ENCODE measurements at places on chromosomes 1 and 21.

DNA sequence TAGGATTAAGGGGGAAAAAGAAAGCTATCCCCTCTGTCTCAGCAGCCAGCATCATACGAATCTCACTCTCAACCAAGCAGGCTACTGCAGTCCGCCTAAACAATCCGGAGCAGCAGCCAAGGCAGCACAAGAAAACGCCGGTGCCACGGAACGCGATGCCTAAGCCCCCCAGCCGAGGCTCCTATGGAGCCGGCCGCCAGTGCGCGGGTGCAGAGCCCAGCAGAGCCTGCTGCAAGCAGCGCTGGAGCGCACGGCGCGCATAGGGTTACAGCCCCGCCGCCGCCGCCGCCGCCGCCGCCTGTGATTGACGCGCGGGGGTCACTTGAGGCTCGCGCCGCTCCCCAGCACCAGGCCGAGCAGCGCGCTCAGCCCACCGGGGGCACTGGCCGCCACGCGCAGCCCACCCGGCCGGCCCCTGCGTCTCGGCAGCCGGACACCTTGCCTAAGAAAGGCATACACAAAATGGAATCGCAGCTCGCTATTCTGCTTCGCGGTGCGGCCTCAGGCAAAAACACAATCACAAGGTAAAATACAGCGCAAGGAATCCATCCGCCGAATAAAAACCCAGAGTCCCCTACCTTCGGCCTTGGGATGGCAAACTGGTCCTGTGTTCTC, 780 bp downstream of the HIVEP3 start:
- peak; percentile 53 for DNase-seq

GRCh38 chr1:201859424-201859823, 29.3 kb upstream of the SHISA4 start:
- DNase-seq, result no peak

GRCh38 chr1:175318633-175319032, 126.1 kb upstream of the KIAA0040 start:
- no peak for DNase-seq

- DNase-seq, result no peak
Observed at GRCh38 chr1:20948101-20948500, 161.0 kb upstream of the HP1BP3 start.

DNA sequence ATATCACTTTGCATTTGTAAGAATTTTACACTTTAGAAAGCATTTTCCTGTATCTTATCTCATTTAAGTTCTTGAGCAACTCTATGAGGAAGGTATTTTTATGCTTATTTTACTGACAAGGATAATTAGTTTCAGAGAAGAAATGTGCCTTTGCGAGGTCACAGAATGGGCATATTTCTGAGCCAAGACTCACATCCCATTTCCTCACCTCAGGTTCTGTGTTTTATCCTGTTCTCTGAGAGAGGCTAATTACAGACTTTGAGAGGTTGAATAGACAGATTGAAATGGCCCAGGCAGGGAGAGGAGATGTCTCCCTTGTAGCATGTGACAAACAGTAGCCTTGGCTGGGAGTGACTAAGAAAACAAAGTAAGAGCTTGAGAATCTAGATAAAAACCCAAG, 39.1 kb upstream of the ZC3H11B start:
- DNase-seq, result no peak

DNA sequence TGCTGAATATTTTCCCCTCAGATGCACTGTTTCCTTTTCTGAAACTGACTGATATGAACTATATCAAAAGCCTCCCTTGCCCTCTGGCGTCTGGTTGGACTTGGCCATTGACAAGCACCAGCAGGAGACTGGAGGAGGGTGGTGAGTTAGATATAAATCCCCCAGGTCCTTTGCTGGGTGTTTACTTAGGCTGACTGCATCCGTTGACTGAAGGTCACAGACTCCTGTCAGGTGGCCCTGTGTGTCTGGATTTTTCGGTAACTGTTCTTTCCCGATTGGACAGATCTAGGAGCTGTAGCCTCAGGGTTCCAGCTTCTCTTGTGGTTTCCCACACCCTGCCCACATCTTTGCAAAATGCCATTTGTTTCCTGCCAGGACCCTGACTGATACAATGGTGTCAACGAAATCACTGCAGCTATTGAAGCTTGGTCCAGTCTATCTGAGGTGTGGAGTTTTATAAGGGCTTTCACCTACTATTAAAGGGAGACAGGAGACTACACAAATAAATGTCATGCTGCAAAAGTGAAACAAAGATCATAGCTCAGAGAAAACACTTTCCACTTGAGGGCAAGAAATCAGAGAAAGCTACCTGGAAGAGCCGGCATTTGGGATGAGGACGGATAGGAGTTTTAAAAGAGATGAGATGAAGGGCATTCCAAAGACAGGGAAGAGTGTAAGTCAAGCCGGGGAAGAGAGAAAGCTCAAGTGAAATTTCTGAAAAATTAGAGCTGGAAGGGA, 1.5 kb upstream of the MAGI3 start:
- DNase-seq, result peak; percentile 2

DNA sequence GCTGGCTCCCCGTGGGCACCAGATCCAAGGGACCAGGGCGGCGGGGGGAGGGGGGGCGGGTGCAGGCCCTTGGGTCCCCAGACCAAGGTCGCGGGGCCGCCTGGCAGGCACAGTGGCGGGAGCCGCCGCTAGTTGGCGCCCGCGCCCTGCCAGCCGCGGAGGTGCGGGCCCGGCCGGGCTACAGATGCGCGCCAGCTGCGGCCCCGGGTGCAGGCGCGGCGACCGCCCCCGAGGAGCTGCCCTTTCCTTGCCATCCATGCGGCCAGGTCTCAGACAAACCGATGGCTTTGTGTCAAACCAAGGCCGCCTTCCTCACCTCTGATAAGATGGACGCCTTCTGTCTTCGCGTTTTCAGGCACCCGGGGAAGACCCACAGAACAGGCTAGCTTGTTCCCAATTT, 2.2 kb upstream of the RUNX3 start:
- DNase-seq, result peak; percentile 67

GRCh38 chr21:40335704-40336103, 468.5 kb downstream of the PCP4 start:
- no peak for DNase-seq

DNA sequence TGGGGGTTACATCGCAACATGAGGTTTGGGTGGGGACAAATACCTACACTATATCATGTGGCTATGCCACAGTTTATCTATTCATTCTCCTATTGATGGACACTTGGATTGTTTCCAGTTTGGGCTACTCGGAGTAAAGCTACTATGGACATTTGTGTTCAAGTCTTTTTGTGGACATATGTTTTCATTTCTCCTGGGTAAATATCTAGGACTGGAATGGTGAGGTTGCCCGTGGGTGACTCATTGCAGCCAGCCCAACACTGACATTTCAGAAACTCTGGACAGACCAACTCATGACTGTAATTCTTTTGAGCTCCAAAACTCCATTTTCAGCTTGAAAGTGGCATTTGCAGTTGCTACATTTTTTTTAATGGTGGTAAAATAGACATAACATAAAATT, 82.7 kb downstream of the KAZN start:
- no peak for DNase-seq

DNA sequence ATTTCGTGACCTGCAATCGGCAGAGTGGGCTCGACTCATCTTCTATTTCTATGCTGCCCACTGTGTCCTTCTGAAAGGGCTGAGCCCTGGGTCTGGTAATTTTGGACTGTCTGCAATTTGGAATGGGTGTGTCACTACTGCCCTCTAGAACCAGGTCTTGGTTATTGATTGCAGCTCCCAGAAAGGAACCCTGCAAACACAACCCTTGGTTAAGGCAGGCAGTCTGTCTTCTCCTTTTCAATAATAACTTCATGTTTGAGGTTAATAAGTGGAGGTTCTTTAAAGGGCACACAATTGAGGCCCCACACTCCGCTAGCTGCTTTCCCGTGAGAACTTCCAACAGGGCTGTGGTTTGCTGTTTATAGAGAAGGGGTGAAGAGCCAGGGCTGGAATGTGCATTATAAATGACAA, 79.9 kb upstream of the LYST start:
- no peak for DNase-seq

DNA sequence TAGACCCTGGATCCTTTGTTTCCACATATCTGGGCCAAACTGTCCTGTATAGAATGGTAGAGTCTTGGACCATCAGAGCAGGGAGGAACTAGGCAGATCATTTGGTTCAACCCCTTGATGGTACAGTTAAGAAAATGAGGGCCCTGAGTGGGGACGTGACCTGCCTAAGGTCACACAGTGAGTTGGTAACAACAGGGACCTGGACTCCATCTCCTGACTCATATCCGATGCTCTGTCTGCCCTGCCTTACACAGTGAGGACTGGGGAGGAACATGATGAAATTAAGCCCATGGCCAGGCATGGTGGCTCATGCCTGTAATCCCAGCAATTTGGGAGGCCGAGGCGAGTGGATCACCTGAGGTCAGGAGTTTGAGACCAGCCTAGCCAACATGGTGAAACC, 440.2 kb downstream of the PTPRU start:
- DNase-seq, result no peak

GRCh38 chr1:53462193-53462592, 3.0 kb downstream of the DMRTB1 start:
- DNase-seq, result no peak

DNA sequence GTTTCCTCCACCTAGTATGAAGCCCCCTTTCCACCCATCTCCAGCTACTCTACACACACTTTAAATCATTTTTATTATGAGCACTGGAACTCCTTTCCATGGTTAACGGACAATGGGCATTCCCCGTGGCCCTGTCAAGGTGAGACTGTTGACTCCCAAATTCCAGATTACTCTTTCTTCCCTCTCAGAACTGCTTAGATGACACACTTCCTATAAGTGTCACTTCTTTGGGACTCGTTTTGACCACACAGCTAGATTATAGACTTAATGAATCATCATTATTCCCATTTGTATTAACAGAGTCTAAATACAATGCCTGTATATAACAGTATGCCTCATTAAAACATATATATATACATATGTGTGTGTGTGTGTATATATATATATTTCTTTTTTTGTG, 215.1 kb downstream of the BRINP3 start:
- no peak for DNase-seq

DNA sequence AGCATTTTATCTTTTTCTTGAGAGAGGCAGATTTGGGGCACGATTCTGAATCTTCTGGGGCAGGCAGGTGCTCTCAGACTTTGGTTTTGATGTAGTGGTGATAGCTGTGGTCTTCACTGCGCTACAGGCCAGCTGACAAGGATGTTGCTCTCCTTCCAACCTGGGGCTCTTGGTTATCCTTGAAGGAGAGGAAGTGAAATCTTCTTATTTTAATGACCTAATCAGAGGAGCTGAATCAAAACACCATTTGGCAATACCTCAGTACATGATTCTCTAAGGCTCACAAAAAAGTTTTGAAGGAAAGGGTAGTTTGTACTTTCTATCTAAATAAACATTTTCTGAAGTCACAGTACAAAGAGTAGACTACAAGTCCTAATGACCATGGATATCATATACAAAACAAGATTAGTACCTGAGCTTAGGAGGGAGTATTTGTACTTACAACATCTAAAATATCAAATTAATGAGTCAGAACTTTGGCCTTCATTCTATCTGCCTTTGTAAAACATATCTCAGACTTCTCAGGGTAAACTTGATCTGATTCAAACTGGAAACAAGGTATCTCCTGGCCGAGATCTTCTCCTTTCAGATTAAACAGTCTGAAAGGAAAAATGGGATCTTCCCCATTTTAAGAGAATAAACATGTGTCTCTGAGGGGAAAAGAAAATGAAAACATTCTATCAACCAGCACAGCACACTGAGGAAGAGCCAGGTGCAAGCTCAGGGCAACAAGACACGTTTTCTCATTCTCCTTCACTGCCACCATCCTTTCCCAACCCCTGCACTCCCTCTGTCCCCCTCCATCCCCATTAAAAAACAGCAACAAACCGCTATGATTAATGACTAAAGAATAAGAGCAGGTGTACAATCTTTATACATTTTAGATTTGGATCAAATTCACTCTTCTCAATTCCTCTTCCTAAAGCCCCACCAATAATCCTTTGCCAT, 69.2 kb downstream of the SH3GLB1 start:
- no peak for DNase-seq

DNA sequence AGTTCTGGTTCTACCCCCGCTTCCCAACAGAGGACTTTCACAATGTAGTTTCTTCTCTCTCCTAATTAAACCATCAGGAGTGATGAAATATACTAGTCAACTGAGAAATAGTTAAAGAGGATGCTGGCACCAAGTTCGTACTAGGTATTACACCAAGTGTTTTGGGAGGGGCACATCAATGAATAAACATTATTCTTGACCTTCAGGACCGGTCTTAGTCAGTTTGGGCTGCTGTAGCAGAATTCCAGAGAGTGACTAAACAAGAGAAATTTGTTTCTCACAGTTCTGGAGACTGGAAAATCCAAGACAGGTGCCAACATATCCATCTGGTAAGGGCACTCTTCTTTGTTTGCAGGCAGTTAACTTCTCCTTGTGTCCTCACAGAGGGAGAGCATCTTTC, 103.8 kb downstream of the SPATA17 start:
- no peak for DNase-seq

DNA sequence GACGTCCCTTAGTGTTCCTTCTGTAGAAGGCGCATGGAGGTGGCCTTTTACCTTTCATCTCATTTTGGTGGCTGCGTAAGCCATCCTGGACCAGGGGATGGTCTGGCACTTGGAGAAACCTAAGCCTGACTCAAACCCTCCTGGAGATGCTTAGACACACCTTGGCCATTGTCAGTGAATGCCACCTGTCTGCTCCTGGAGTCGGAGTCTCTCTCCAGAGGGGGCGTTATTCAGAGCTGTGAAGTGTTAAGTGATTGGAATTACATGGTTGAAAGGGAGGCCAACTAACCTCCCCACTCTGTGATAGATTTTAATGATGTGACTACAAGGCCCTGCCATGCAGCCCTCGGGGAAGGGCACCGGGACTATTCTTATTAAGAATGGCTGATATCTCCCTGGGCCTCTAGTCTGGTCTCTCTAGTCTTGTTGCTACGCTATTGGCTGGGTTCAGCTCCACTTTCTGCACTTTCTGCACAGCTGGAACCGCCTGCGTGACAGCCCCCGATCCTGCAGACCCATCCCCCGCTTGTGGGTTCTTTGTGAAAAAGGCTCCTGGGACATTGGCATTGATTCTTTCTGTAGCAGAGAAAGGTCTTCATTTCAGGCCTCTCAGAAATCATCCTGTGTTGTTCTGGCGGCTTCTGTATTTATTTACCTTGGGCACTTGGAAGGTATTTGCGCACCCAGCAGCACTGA, 4.2 kb downstream of the RASSF5 start:
- no peak for DNase-seq

GRCh38 chr21:15848634-15849560, 119.1 kb downstream of the USP25 start:
- no peak for DNase-seq

DNA sequence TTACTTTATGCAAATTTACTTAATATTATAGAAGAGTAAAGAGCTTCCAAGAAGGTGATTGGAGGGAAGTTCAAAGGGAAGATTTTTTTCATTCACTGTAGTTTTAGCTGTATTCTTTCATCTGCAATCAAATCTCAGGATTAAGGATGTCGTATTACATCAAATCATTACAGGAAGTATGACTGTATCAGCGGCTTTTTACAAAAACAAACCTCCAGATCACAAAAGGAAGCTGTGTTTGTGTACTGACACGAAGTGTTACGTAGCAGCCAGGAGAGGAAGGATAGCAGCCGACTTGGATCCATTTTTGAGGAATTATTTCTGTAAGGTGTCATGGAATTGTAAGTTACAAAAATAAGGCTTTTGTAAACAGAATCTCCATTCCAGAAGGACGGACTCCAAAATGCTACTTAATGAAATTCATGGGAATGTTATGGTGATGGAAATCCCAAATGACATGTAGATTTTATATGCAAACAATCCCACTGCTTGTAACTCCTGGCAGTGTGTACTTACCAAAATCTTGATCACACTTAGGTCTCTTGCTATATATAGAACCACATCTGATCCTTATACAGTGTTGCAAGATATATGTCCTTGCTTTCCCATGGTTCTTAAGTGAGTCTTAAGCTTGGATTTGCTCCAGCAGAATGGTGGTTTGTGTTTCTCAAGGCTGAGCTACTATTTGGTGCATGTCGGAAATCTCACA, 49.8 kb downstream of the KCNJ15 start:
- DNase-seq, result no peak

Measured in immature natural killer cell (primary cell).